ENCODE measurements at places on chromosomes 2 and 18. TPM values are rescaled to one million over a fixed set of nuclear protein-coding genes. Genes with fewer than 3 reads are reported as not detected.

- no peak for DNase-seq
These were observed 151.9 kb upstream of the MYCN start for GRCh38 chr2:15788455-15788829.

DNA sequence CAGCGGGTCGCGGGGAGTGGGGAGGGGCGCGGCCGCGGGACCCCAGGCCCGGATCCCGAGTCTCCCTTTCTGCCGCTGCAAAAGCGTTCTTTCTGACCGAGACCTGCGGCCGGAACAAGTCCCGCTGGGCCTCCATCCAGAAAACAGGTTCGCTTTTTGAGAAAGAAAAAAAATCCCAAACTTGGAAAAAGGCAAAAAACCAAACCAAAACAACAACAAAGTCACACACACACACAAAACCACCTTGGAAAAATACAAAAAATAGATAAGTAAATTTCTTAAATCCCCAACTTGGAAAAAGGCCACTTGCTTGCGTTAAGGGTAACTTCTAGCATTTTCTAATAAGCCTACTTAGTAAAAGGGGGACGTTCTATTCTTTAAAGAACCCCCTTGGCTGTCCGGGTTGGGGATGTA is 250 bp upstream of the CHST10 start:
- no peak for DNase-seq

DNA sequence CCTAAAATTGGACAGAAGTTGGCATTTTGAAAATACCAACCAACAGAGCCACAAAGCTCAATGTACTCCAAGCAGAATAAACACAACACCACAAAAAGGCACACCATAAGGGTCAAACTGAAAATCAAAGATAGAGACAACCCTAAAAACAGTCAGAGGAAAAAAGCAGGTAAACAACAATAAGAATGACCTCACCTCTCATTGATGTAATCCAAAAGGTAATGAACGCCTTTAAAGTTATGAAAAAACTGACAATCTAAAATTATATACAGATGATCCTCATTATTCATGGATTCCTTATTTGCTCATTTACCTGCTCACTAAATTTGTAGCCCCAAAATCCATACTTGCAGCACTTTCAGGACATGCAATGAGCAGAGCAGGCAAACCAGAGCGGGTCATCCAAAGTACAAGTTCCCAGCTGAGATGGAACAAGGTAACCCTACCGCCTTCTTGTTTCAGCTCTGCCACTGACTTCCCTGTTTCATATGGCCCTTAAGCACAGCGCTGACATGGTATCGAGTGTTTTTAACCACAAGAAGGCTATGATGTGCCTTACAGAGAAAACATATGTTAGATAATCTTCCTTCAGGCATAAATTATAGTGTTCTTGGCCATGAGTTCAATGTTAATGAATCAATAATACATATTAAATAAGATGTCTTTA is 17.0 kb downstream of the RTN4 start:
- peak; percentile 53 for DNase-seq

The COLEC12 gene
- not detected for total RNA-seq

The ANKRD12 gene
- 200 TPM for total RNA-seq

The ARHGEF4 gene
- 1.7 TPM for total RNA-seq
